ENCODE measurements at places on chromosomes 3 and 15.

DNA sequence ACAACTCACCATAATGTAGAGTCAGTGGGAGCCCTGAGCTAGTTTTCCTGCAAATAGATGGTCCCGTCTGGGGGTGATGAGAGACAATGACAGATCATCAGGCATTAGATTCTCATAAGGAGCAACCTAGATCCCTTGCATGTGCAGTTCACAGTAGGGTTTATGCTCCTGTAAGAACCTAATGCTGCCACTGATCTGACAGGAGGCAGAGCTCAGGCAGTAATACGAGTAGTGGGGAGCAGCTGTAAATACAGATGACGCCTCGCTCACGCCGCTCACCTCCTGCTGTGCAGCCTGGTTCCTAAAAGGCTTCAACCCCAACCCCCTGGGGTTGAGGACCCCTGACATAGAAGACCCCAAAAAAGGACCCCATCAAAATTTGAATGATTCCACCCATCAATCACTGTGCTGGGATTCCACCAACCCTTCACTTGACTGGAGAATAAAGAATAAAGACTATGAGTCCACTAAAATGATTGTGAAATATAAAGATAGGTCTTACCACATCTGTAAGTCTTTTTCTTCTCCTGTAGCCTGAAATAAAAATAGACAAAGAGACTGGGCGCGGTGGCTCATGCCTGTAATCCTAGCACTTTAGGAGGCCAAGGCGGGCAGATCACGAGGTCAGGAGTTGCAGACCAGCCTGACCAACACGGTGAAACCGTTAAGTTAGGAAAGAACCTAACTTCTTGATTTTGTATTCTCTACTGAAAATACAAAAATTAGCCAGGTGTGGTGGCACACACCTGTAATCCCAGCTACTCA, 9.9 kb upstream of the UBL7 start:
- DNase-seq, result no peak

DNA sequence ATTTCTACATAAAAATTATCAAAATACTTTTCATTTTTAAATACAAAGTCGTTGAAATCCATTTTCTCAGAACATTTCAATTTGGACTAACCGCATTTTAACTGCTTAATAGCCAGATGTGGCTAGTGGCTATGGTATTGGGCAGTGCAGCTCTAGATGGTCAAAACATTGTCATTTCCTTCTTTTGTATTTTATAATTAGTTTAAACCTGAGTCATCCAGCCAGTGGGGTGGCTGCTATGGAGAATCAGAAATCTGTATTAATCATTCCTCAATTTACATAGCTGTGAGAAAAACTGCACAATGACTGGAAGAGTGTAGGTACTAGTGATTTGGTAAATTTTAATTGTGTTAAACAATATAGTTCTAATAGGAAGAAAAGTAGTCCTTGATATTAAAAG, 245.3 kb downstream of the PDZRN3 start:
- no peak for DNase-seq

DNA sequence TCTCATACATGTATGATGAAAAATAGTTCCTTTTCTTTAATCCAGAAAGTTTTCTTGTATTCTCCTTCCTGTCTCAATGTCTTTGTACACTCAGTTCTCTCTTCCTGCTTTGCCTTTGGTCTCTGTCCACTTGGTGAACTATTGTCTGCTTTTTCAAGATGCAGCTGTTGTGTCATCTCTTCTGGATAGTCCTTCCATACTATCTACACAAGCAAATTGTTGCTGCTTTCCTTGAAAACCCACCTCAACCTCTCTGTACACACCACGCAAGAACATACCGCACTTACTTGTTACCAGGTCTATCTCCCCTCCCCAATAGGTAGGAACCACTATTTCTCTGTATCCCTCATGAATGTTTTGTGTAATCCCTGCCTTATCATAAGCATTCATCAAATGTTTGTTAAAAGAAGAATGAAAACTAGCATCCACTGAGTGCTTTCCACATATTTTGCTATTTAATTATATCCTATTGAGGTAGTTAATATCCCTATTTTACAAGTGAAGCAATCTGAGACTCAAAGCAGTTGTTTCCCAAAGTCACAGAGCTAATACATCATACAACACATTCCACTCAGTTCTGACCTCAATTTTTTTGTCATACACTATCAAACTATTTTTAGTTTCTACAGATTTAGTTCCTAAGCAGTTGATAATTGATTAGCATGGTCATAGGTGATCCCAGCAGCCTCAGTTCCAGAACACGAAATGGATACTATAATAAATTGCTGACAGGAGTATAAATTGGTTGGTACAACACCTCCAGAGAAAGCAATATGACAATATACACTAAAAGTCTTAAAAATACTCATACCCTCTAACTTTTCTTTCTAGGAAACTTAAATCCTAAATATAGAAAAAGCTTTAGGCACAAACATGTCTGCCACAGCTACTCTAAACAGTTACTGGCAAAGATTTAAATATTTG, 19.6 kb downstream of the HACL1 start:
- DNase-seq, result no peak

DNA sequence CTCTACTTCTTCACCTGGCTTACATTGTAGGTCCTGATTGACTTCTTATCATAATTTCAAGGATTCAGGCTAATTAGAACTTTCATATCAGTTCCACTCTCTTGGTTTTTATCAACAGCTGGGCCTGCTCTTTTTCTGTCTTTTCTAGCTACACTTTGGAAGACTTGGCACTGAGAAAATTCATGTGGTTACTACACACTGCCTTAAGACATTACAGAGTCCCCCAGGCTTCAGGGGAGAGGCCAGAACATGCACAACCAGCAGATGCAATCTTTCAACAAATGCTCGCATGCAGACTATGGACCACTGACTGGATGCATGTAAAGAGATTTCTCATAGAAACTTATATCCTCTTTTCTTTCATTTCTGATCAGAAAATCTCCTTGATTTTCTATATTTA, 423.5 kb downstream of the TUSC7 start:
- no peak for DNase-seq

- DNase-seq, result no peak
These were observed 190.2 kb downstream of the KLF13 start for GRCh38 chr15:31516874-31517273.

GRCh38 chr3:112407888-112408702, 75.1 kb downstream of the CD200 start:
- no peak for DNase-seq

- DNase-seq, result no peak
These were observed 27.4 kb upstream of the BOC start for GRCh38 chr3:113183748-113184661.

DNA sequence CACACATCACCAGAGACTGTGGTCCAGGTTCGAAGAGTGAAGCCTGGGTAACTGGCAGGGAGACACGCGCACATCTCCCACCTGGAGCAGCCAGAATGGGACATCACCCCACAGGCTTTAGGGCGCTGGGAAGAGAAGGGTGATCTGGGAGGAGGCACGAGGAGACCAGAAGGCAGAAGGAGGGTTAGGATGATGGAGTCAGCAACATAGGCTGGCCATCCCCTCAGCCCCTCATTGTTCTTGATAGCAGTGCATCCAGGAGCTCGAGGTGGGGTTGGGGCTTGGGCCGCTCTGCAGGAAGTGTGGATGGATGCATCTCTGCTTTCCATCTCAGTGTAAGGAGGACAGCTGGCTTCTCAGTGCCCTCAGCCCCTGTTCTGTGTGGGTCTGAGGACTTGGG, 15.2 kb downstream of the PLA2G4F start:
- DNase-seq, result no peak

- no peak for DNase-seq
These were observed 42.4 kb upstream of the STRIT1 start for GRCh38 chr3:155335724-155336354.

- DNase-seq, result no peak
These were observed 882.5 kb upstream of the GBE1 start for GRCh38 chr3:82643948-82644347.

- peak; percentile 72 for DNase-seq
These were observed 85.3 kb upstream of the LIMD1 start for GRCh38 chr3:45509038-45509767.

DNA sequence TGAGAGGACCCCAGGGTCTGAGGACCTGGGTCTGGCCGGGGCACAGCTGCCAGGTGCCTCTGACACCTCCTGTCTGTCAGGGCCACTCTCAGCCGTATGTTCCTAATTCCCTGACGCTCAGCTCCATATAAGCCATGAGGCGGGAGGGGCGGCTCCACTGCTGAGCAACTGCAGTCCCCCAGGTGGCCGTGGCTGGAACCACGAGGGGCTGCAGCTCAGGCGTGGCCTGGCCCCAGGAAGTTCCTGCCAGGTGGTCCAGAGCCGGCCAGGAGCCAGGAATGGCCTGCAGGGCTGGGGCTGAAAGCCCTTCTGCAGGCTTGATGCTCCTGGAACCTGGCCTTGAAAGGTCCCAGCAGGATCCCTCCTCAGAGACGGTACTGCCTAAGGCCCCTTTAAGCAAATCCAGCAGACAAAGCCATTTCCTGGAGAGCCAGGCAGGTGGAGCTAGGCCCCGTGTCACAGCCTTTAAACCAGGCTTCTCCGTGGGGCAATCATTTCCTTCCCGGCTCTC, 118.0 kb downstream of the CHSY1 start:
- no peak for DNase-seq

DNA sequence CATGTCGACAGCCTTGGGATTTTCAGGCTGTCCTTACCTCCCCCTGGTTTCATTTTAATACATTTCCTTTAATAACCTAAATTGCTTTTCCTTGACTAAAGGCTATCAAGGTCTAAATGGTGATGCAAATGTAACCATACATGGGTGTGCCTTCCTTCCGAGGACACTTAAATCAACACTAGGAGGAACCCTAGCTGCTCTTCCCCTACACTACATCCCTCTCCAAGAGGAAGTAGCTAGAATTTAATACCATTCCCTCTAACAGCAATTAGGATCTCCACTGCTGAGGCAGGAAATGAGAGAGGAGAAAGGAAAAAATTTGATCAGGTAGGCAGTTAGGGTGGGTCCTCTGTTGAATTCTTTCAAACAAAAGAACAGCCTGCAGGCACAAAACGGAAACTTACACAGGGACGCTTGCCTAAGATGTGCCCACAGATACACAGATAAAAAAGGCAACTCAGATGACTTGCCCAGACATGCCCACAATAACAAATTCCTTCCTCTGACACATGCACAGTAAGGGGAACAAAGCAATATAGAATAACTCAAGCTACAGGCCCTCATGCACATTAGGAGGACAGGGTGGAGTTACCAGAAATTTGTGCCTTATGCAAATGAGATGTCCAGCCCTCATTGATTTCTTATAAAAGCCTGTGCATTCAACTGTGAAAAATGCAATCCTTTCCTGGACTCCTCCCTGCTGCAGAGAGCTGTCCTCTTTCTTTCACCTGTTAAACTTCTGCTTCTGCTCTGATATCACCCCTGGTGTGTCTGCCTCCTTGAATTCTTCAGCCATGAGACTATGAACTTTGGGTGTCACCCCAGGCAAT, 1024.4 kb upstream of the CADM2 start:
- DNase-seq, result no peak

GRCh38 chr3:101185341-101185740, 135.0 kb downstream of the IMPG2 start:
- no peak for DNase-seq

- DNase-seq, result peak; percentile 67
These were observed 18.6 kb upstream of the DNAAF4 start for GRCh38 chr15:55526559-55527036.

GRCh38 chr3:135263331-135263730, 468.3 kb downstream of the EPHB1 start:
- no peak for DNase-seq

DNA sequence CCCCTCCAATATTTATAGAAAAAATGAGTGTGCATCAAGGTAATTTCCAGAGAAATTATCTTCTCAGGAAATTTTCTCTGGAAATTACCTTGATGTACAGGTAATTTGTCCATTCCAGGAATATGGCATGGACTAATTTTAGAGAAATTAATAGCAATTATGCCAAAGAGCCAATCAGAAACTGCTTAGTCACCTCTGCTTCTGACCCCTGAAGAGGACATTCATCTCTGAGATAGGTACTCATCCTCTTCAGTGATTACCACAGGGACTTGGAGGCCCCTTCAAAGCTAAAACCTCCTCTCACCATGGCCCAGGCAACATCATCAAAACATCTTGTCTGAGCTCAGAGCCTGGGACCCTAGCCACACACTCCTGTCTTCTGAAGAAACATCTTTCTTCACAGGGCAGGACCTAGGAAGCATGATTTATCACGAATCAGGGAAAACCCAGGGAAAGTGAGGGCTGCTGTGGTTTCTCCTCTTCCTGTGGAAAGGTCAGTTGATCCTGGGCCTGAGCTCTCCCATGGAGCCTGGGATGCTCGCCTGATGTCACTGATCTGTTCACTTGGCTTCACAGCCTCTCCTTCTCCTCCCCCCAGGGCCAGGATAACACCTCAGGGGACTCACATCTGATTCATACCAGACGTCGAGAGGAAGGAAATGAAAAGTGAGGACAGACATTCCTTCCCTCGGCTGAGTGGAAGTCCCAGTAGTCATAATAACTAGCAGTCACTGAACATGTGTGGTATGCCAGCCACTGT, 210.5 kb downstream of the DTWD1 start:
- peak; percentile 83 for DNase-seq

DNA sequence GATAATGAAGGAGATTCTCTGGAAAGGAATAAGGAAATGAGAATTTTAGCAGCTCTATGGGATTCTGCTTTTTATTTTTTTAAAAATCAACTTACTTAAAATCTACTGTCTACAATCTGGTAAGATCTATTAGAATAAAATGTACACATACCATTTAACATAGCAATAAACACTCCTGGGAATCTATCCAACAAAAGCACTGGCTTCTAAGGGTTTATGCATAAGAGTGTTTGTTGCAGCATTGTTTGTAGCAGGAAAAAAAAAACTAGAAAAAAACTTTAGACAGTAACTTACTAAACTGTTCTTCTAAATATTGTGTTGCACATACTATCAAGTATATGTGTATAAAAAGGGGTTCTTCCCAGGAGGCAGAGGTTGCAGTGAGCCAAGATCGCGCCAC, 15.7 kb upstream of the RBP1 start:
- no peak for DNase-seq

DNA sequence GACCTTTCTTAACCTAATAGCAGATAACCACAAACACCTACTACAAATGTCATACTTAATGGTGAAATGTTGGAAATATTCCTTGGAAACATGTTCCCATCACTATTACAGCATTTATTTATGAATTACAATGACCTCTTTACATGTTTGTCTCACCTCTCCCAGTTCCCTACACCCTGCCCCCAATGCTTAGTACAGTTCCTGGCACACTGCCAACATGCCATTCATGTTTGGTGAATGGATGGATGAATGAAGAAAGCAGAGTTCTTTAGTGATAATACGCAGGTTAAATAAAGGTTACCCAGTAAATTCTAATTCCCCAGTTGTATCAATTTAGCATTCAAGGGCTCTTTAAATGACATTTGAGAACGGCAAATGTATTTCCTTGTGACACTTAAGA, 259.9 kb upstream of the ATP11B start:
- DNase-seq, result no peak

Measured in GM03348 (cell line).